ENCODE measurements at places on chromosomes 2 and 18.

DNA sequence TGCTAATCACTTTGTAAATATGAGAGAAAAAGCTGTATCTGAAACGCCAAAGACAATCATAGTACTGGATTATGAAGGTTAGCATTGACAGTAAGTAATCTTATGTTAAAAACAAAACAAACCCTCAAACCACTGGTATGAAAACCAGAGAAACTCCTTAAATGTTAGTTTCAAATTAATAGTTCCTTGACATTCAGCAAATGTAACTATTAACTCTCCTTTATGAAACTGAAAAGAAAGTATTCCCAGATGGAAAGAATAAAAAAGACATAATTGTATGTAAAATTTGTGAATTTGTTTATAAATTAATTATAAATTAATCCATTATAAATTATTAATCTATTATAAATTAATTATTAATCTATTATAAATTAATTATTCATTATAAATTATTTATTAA lies 12.3 kb downstream of the FASTKD1 start:
- DNase-seq, result no peak

DNA sequence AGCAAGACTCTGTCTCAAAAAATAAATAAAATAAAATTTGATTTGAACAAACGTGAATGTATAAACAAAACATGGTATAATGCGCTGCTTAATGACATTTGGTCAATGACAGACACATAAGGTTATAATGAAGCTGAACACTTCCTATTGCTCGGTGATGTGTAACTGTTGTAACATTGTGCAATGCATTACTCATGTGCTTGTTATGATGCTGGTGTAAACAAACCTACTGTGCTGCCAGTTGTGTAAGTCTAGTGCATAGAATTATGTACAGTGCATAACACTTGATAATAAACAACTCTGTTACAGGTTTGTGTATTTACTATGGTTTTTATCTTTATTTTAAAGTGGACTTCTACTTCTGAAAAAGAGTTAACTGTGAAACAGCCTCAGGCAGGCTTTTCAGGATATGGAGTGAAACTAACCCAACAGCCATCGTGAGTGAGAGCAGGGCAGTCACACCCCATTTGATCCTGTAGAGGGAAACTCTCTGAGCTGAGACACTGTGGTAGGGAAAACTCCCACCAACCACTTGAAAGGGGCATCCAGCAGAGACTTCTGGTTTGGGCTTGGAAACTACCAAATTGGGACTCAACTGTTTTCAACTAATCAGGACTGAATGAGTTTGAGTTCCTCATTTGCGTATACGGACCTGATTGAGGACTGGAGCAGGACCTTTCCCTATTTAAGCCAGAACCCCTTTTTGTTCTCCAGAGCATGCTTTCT lies 8.7 kb upstream of the RPRD1A start:
- DNase-seq, result no peak

GRCh38 chr2:101520246-101520645 lies 45.3 kb upstream of the RFX8 start:
- DNase-seq, result no peak

- no peak for DNase-seq
These were observed 7.6 kb upstream of the UXS1 start for GRCh38 chr2:106201661-106202060.

DNA sequence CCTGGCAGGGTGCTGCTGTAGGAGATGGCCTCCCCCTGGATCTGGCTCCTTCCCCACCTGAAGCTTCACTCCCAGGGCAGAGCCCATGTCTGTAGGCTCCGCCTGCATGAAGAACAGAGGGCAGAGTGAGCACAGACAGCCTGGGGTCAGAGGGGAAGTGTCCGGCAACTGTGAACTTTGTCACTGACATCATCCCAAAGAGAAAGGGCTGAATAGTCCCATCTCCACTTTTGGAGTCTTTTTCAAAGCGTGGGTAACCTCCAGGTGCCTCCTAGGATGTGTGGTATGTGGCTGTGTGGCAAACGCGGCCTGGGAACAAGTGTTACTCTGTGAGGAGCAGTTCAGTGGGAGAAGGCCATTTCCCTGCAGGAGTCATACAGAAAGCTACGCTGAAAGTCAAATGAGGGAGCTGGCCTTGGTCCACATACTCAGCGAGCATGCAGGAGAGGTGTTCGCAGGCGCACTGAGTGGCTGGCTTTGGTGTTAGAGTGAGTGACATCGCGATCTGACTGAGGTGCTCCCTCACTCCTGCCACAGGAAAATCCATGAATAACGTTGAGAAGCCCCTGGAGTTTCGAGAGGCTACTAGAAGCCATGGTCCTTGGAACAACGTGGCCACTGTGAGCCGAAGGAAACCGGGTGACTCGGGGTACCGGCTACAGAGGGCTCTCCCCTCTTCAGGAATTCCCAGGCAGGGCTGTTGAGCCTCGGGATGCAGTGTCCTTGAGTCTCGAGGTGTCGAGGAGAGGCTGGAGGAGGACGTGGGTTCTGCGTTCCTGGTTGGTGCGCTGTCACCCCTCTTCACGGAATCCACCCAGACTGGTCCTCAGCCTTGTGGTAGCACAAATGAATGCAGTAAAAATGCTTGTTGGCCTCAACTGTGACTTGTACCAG lies 54.7 kb downstream of the CABLES1 start:
- DNase-seq, result no peak

- DNase-seq, result no peak
These were observed 32.1 kb upstream of the DYNAP start for GRCh38 chr18:54558609-54559585.

- DNase-seq, result no peak
These were observed 14.3 kb downstream of the PLB1 start for GRCh38 chr2:28510184-28510583.

- DNase-seq, result no peak
These were observed 66.1 kb upstream of the NXPH2 start for GRCh38 chr2:138846216-138846821.

GRCh38 chr2:225494100-225494459 lies 94.6 kb downstream of the NYAP2 start:
- no peak for DNase-seq

- DNase-seq, result no peak
These were observed 294.4 kb upstream of the EPC2 start for GRCh38 chr2:148350199-148350598.

DNA sequence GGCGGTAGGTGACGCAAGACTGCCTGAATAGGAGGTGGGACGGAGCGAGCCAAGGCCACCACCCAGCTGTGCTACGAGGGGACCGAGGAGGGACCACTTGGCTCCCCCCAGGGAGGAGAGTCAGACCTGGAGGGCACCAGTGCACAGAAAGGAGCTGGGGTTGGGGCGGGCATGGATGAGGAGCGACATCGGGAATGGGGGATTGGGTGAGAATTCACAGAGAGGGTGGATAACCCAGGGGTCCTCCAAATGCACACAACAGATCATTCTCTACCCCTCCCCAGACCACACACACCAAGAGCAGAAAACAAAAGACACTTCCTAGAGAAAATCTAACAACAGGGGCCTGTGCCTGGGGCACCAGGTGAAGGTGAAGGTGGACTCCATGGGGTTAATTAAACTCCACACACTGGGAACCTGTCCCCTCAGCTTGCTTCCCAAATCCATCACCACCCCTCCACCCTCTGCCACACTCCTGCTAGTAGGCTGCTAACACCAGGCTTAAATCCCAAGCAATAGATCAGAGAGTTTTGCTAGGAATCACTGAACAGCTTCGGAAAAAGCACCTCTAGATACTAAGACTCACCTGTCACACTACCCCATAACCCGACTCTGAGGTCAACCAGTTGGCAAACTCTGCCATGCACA lies 274.6 kb downstream of the EIPR1 start:
- DNase-seq, result no peak

- DNase-seq, result no peak
These were observed 545 bp downstream of the GLI2 start for GRCh38 chr2:120736202-120736623.

DNA sequence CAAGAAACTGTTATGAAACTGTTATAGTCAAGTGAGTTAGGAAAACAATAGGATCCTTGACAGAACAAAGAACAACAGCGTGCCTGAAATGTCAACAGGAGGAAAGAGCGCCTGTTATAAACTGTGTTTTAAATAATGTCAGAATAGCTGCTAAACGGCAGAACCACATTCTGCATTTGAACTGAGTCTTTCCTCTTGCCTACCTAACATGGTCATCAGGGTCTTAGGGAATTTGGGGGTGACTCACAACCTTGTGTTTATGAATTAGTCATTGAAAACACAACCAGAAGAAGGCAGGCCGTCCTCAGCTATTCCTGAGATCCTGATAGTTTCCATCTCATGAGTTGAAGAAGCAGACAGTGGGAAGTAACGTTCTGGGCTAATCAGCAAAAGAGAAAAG lies 222.0 kb upstream of the FN1 start:
- DNase-seq, result no peak

- no peak for DNase-seq
These were observed 124.6 kb downstream of the LRATD1 start for GRCh38 chr2:14756981-14757657.

DNA sequence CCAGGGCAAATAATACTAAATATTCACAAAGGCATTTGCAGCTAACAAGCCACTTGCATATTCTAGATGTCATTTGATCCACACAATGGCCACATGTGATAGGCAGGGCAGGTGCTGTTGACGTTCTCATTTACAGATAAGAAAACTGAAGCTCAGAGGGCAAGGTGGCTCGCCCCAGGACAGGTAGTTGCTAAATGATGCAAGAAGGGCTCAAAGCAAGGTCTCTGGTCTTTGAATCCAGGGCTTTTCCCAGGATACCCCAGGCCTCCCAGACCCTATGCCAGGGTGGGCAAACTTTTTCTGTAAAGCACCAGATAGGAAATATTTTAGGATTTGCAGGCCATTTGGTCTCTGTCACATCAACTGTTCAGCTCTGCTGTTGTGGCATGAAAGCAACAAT lies 35.1 kb downstream of the LOXHD1 start:
- DNase-seq, result no peak

DNA sequence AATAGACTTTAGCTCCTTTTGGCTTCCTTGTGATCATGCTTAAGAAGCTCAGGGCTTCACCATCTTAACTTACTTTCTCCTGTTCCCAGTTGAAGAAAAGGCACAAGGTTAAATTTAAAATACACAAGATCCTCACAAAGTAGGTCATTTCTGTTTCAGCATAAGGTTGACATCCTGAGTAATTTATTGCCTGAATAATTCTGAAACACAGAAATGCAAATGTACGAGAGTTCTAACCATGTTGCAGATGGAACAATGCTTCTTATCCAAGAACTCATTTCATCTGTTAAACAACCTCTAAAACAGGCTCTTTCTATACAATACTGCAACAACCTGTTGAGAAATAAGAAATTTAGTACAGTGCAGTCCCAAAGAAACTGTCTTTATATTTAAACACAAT lies 395.2 kb downstream of the BCL11A start:
- DNase-seq, result no peak

DNA sequence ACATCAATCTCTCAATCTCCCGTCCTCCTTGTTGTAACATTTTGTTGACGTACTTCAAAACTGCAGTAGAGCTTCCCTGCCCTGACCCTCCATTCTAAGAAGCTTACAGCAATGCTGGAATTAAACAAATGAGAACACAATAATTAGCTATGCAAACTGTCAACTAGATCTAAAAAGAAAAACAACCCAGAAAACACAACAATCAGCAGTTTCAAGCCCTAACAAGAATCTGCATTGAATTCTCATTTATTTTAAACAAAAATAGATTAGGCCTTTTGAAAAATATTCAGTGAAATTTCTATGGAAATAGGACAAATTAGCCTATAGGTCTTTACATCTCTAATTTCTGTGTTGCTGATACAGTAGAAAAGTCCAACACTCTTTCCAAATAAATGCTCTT lies 807.0 kb upstream of the FSHR start:
- DNase-seq, result no peak

GRCh38 chr18:32383050-32383819 lies 87.4 kb downstream of the GAREM1 start:
- DNase-seq, result no peak

GRCh38 chr18:13603304-13604019 lies 122.9 kb downstream of the FAM210A start:
- no peak for DNase-seq

DNA sequence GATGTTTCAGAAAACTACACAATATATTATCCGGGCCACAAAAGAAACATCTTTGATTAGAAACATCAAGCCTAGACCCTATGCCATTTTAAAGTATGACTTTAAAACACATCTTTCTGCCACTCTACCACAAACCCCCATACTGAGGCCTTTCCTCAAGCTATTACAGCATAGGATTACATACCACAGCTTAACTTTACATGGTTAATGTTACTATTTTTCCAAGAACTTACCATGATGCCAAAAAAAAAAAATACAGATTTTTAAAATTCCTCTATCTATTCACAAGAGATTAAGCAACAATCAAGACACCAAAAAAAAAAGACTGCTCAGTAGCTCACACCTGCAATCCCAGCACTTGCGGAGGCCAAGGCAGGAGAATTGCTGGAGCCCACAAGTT lies 9.0 kb downstream of the NCKAP1 start:
- no peak for DNase-seq

DNA sequence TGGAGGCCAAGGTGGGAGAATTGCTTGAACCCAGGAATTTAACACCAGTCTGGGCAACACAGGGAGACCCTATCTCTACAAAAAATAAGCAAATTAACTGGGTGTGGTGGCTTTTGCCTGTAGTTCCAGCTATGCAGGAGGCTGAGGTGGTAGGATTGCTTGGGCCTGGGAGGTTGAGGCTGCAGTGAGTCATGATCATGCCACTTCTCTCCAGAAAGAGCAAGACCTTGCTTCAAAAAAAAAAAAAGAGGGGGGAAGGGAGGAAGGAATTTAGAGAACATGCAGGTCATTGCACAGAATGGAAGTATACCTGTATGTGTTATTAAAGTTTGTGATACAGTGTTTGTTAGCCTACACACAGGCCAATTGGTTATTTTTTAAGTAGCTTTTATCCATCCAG lies 25.8 kb downstream of the PKP4 start:
- no peak for DNase-seq

- DNase-seq, result no peak
These were observed 11.8 kb downstream of the CYRIA start for GRCh38 chr2:16653799-16654198.

- DNase-seq, result no peak
These were observed 26.0 kb downstream of the MAP3K20 start for GRCh38 chr2:173101687-173102086.

DNA sequence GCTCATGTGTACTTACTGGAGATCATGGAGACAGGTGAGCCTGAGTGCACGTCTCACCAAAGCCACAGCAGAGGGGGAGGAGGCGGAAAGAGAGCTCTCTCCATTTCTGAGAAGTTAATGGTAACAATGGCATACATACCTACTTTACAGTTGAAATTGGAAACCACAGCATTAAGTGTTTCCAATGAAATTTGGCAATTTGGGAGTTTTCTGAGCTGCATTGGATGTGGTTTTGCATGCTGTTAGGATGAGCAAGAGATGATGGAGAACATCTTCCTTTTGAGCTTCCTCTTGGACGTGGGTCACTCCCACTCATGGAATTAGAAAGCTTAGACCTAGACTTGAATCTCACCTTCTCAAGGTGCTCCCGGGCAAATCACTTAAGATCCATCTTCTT lies 25.5 kb upstream of the IL37 start:
- no peak for DNase-seq

DNA sequence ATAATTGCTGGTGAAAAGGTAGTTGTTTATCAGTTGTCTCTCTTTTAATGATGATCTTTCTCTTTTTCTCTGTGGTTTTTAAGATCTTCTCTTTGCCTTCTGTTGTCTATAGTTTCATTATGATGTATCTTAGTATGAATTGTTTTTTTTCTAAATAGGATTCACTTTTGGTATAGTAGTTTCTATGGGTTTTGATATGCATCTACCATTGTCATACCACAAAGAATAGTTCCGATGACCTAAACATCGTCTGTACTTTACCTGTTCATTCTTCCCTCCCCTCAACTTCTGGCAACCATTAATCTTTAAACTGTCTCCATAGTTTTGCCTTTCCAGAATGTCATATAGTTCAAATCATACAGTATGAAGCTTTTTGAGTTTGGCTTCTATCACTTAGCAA lies 19.6 kb downstream of the RDH14 start:
- no peak for DNase-seq
